ENCODE measurements at places on chromosomes 7 and 10. TPM values are rescaled to one million over a fixed set of nuclear protein-coding genes. Genes with fewer than 3 reads are reported as not detected.

DNA sequence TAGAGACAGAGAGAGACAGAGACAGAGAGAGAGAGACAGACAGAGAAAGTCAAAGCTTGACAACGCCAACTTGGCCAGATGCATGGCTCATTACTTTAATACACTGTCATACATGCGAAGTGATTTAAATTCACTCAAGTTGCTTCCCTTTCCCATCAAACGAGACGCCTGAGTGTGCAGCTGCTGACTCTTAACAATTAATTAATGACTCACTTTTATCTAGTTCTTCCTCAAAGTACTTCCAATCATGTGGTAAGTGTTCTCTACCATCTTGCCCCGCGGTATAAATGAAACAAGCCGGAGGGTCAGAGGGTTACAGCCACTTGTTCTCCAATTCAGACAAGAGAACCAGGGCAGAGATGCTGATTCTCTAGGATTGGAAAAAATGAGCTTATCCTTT lies 90.8 kb downstream of the SFMBT2 start:
- DNase-seq, result no peak

DNA sequence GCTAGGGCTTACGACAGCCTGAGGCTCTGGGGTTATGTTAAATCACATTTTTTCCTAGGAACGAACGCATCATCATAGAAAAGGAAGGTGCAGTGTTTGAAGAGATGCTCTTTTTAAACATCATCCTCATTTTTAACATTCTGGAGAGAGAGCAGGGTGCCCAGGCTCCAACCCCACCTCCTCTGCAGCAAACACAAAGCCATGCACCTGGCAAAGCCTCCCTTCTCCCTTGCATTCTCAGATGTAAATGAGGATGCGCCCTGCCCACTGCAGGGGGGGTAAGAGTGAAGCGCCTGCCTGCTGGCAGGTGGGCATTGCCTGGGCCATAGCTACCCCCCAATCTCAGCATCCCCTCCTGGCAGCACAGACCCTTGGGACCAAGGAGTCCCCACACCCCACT lies 92.4 kb downstream of the PTPRN2 start:
- no peak for DNase-seq

- no peak for DNase-seq
Measured at GRCh38 chr7:604001-604883, 84.6 kb upstream of the PDGFA start.

DNA sequence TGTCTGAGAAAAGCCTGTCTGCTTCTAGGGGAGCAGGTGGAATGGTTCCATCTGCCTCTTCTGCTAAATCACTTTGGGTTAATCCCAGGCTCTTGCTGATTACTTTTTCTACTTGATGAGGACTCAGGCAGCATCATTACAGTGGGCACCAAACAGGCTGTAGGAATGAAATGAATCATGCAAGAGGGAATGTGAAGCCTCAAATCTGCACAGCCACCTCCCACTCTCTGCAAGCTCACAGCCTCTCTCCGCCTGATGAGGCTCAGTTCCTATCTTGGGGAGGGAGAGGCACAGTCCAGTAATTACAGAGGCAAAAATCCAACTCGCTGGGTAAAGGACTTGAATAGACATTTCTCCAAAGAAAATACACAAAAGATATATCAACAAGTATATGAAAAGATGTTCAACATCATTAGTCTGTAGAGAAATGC lies 34.0 kb downstream of the HSPA12A start:
- DNase-seq, result no peak

MORN4 gene
- 24.0 TPM for polyA plus RNA-seq

DNA sequence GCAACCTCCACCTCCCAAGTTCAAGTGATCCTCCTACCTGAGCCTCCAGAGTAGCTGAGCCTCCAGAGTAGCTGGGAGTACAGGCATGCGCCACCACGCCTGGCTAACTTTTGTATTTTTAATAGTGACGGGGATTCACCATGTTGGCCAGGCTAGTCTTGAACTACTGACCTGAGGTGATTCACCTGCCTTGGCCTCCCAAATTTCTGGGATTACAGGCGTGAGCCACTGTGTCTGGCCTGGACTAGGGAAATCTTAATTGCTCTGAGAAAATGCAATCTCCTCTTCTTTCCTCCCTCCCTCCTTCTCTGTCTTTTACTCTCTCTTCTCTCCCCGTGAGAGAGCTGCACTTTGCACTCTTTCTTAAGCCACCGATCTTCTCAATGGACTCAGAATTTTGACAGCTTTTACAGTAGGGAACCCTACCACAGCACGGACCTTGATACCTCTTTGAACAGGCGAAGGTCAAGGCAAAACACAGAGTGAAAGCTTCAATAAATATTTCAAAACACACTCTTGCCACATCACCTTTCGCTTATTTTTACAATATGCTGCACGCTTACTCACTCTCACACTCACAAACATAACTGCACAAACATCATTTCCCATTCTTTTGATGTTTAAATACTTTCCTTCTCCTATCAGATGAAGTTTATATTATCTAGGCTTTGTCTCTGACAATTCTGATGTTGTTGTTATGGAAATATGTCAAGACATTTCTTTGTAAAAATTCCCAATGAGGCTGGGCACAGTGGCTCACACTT lies 173.4 kb upstream of the NRP1 start:
- DNase-seq, result no peak

FGFR2 gene
- polyA plus RNA-seq, result 96.1 TPM

GRCh38 chr7:39979406-39980073 lies 29.5 kb downstream of the CDK13 start:
- no peak for DNase-seq

DNA sequence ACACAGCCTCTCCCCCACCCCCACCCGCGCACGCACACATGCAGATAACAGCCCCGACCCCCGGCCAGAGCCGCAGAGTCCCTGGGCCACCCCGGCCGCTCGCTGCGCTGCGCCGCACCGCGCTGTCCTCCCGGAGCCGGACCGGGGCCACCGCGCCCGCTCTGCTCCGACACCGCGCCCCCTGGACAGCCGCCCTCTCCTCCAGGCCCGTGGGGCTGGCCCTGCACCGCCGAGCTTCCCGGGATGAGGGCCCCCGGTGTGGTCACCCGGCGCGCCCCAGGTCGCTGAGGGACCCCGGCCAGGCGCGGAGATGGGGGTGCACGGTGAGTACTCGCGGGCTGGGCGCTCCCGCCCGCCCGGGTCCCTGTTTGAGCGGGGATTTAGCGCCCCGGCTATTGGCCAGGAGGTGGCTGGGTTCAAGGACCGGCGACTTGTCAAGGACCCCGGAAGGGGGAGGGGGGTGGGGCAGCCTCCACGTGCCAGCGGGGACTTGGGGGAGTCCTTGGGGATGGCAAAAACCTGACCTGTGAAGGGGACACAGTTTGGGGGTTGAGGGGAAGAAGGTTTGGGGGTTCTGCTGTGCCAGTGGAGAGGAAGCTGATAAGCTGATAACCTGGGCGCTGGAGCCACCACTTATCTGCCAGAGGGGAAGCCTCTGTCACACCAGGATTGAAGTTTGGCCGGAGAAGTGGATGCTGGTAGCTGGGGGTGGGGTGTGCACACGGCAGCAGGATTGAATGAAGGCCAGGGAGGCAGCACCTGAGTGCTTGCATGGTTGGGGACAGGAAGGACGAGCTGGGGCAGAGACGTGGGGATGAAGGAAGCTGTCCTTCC lies 620 bp downstream of the EPO start:
- no peak for DNase-seq

- DNase-seq, result no peak
Measured at GRCh38 chr7:37052705-37053104, 328.4 kb upstream of the AOAH start.

- no peak for DNase-seq
Measured at GRCh38 chr10:64211466-64211865, 690.3 kb downstream of the REEP3 start.

GRCh38 chr10:49296382-49296781 lies 2.6 kb upstream of the C10orf71 start:
- DNase-seq, result no peak

Measured in right renal cortex interstitium (tissue), 3 donors.